ENCODE measurements at places on chromosomes 11 and 22.

GRCh38 chr11:68071281-68072048, 32.6 kb downstream of the TCIRG1 start:
- no peak for DNase-seq

DNA sequence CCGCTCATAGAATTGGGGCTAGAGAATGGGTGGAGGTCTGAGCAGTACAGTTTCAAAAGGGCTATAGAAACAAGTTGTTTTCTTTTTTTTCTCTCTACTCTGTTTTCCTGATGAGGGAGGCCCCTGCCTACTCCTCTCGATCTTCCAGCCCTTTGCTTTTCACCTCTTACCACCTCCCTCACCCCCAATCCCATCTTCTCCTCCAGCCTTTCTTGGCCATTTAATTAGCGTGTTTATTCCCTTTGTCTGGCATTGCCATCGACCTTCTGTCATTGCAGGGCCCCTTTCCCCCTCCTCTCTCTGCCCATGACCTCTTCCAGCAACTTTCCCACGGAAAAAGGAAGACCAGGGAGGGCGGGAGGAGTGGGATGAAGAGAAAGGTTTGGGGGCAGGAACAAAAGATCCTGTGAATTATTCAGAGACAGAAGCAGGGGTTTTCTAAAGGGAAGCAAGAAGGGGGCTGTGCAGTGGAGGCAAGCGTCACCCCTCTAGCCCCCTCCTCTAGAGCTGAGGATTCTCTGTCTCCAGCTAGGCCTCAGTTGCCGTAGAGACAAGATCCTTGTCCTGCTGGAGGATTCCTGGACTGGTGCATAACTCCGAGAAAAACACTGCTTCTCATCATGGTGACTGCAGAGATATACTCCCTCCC, 12.9 kb downstream of the DTX4 start:
- no peak for DNase-seq

DNA sequence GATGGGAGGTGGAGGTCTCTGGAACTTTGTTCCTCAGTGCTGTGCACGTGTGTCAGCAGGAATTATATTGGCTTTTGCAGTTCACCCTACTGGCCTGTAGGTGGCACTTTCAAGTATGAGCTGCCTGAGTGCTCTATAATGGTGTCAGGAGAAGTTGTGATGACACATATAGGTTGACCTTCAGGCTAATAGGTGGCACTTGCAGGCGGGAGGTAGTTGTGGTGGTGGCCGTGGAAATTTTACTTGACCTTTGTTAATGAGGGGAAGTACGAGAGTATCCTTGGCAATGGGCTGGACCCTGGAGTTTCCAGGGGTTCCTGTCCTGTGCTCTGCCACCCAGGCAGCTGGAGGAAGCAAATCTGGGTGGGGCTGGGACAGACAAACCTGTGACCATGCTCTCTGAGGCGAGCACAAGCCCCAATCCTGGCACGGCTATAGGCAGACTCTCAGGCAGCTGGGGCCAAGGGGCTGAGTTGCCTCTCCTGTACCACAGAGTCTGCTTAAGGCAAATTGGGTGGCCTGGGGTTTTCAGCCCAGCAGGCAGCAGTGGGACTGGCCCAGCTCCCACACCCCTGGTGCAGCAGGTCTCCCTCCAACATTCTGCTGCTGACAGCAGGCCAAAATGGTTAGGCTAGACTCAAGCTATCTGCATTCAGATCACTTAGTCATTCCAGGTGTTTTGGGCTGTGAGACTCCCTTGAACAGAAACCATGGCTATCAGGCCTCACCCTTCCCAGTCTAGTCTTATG, 147.5 kb upstream of the CTSC start:
- DNase-seq, result no peak

DNA sequence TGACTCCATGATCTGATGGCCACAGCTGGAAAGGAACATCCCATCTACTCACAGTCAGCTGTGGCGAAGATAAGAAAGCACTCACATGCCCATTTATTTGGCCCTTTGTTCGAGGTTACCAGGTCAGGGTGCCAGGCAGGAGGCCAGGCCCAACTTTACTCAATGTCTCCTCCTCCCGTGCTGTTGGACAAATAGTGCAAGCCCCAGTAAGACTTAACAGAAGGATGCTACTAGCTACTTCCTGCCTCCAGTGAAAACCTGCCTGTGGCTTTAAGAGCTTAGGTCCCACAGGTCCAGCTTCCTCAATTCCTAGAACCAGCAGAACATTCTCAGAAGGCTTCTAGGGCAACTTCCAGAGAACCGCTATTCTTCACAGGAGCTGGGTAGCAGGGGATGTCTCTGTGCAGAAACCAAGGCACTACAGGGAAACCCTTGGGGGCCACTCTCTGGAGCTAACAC, 12.9 kb upstream of the CRY2 start:
- no peak for DNase-seq

GRCh38 chr22:37283393-37283937, 1.2 kb downstream of the CYTH4 start:
- DNase-seq, result peak; percentile 54

GRCh38 chr11:62593434-62594044, 2.2 kb upstream of the TUT1 start:
- DNase-seq, result peak; percentile 88

GRCh38 chr22:23122992-23123803, 18.6 kb downstream of the RSPH14 start:
- peak; percentile 40 for DNase-seq

- DNase-seq, result no peak
Observed at GRCh38 chr11:64916040-64916774, 802 bp downstream of the ATG2A start.

DNA sequence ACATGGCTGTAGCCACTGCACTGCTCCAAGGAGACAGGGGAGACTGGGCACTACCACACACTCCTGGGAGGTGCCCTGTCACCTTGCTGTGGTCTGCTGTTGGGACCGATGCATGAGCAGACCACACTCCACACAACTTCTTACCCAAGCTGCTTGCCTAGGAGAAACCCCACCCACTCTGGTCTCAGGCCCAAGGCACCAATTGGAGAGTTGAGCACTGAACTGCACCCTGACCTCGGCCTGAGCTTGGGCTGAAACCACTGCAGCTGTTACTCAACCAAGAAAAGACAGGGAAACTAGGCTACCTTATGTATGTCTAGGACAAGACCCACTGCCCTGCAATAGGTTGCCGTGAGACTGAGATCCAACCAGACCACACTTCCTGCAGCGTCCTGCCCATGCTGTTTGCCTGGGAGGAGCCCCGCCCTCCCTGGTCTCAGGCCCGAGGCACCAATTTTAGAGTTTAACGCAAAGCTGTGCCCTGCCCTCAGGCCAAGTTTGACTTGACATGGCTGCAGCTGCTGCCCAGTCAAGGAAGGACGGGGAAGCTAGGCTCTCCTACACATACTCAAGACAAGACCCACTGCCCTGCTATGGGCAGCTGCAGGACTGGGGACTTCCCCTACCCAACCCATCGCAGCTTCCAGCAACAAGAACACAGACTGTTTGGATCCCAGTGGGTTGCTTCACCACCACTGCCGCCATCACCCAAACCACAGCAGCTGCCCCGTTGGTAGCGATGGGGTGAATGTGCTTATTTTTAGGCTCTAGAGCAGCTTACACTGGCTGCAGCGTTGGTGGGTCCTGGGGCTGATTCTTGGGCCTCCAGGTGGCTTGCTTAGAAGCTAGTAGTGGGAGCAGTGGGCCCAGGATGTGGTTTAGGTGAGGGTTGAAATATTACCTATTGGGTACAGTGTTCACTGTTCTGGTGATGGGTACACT, 66.8 kb downstream of the BRD1 start:
- no peak for DNase-seq

- DNase-seq, result peak; percentile 83
Observed at GRCh38 chr11:72584293-72584938, 89.8 kb downstream of the PDE2A start.

- DNase-seq, result peak; percentile 74
Observed at GRCh38 chr11:63613517-63614135, 607 bp downstream of the PLAAT3 start.

DNA sequence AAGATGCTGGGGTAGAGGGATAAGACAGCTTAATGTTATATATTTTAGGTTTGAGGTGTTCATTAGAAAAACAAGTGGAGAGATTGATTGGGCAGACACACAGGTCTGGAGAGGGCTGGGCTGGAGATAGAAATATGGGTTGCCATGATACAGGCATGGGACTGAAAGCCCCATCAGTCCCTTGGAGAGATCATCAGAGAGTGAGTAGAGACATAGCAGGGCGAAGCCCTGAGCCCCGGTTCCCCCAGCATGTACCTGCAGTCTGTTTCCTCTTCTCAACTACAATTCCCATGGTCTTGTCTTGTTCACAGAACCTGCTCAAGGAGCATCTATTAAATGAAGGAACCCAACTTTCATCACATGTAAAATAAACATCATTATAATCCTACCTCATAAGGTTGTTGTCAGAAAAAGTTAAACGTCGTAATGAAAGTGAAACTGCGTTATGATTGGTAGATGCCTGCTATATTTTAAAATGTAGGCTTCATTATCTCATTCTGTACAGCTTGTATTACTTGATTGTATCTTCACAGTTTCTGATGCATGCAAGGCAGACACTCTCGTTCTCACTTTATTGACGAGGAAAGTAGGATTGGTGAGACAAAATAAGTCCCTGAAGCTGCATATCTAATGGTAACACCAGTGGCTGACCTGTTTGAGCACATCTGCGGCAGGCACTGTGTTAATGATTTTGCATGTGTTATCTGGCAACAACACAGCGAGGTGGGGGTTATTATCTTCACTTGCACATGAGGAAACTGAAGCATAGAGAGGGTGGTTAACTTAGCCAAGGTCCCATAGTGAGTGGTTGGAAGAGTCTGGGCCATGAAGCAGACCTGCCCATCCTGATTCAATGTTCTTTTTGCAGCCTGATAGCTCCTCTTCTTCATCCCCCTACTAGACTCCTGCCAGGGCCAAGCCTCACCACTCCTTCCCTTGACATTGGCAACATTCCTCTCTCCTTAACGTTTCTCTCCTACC, 63.5 kb downstream of the ENDOD1 start:
- no peak for DNase-seq

DNA sequence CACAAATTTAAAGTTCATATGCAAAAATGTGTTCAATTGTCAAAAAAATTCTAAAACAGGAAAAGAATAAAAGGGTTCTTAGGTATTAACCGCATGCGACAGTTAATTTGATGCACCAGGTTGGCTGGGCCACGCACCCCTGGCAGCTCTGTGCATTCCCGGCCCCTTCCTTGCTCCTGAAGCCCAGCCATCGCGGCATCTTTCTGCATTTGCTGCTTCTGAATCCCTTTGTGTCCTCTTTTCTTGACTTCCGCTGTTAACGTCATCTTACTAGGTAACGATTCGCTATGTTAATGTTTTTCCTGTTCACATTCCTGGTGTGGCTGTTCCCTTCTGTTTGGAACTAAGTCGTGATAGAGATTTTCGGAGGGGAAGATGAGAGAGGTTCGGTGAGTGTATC, 7.9 kb upstream of the KLHDC7B start:
- DNase-seq, result peak; percentile 39

DNA sequence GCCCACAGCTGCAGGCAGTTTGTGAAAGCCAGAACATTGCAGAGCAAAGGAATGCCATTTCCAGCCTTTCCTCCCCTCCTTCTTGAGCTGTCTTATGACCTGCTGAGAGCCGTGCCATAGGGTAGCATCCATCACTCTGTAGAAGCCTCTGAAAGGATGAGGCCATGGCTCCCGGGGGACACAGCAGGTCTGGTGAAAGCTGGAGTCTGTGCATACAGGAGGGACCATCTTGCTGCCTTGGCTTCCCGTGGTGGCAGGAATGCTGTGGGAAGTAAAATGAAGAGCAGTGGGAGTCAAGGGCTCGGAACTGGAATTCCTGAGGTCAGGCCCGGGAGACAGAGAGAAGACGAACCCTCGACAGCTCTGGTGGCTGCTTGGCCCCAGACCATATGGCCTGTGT, 30.9 kb downstream of the ANO1 start:
- DNase-seq, result no peak

DNA sequence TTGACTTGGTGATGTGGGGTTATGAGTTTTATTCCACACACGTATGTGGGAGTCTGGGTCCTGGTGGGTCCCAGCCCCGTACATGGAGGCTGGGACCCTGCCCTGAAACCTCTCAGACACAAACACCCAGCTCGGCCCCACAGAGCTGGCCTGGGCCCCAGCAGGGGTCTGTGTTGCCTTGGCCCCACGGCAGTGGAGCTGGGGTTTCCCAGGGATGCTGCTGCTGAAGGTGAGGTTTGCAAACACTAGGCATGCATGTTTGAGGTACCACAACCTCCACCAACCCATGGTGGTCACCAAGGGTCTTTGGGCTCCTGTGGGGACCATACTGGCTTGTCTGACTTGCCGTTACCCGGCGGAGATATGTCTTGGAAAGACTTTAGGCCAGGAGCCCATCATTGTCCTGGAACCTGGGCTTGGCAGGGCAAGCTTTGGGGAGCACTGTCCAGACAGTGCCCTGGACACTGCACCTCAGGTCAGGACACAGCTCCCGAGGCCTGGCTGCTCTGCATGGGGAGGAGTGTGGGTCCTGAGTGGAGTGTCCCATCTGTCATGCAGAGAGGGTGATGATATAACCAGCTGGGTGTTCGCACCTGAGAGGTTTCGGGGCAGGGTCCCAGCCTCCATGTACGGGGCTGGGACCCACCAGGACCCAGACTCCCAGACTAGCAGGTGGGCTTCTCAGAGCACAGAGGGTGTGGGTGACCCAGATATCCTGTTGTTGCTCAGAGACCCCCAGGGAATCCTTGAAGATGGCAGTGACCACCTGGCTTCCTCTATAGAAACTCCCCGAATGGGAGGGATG, 63.3 kb downstream of the KCNQ1 start:
- peak; percentile 26 for DNase-seq

DNA sequence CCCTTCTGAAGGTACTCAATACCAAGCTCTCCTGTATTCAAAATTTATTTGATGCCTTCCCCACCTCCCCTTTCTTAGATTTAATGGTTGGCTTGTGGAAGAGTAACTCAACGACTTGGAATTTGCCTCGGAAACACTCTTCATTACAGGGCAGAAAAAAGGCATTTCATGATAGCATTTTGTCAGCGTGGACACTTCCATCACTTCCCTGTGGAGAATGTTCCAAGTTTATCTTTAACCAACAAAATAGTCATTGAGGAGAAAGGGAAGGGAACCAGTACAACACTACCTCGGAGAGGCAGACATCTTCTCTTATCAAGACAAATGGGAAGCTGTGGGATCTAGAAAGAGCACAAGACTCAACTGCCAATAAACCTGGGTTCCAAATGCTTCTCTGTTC, 177.2 kb upstream of the MTMR2 start:
- no peak for DNase-seq

- peak; percentile 26 for DNase-seq
Observed at GRCh38 chr11:2775626-2776350, 76.0 kb upstream of the KCNQ1OT1 start.

- DNase-seq, result no peak
Observed at GRCh38 chr11:134666273-134667174, 254.5 kb upstream of the B3GAT1 start.

DNA sequence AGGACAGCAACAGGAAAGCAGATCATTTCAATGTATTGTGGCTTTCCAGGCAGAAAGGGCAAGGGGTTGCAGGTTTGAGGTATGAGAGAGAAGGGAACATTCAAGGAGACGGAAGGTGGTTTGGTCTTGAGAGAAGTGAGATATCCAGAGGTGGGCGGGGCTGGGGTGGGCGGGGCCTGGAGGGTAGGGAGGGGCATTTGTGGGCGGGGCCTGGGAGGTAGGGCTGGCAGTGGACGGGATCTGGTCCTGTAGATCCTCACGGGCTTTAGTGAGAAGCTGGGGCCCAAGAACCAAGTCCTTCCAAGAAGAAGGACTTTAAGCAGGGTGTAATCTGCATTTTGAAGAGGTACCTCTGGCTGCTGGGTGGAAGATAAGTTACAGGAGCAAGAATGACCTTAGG, 199.2 kb downstream of the MN1 start:
- DNase-seq, result no peak

- DNase-seq, result no peak
Observed at GRCh38 chr11:108870373-108871020, 205.6 kb downstream of the DDX10 start.

Data from Right ventricle myocardium superior (tissue), 1 donor.